Caco-2 (cell line): ENCODE measurements at places on chromosomes 11 and 22. TPM values are rescaled to one million over a fixed set of nuclear protein-coding genes. Genes with fewer than 3 reads are reported as not detected.
A peak's percentile ranks its signal among the peaks of the same experiment; 100 is the strongest.

DNA sequence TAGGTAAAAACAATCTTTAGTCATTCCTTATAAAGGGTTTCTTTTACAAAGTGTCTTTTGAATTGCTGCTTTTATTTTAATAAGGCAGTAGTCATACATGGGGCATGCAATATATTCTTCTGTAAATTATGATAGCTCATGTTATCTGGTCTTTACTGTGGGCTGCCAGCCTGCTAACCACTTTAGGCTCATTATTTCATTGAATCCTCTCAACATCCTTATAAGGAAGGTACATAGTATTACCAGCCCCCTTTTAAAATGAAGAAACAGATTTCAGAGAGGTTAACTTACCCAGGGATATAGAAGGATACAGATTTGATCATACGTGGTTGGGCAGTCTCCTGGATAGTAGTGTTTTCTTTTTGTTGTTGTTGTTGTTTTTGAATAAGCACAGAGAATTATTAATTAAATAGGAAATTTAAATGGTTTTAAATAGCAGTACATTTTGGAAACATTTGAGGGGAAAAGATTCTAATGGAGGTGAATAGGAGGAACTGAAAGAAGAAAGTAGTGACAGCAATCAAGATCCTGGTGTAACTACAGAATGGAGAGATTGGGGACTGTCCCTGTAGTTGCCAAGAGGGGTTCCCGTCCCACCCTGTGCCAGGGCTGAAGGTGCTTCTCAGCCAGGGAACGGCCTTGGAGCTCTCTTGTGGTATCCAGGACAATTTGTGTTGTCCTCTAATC, 21.0 kb downstream of the SPECC1L start:
- H3K4me3 ChIP-seq = no peak overlapping the region
- peaks cover 4% of the 10 kb centered on the region for H3K4me1 ChIP-seq
- no peak overlapping the region for H3K27ac ChIP-seq
- H3K27me3 ChIP-seq = no peaks in the 10 kb centered on the region
- no peak for DNase-seq

DNA sequence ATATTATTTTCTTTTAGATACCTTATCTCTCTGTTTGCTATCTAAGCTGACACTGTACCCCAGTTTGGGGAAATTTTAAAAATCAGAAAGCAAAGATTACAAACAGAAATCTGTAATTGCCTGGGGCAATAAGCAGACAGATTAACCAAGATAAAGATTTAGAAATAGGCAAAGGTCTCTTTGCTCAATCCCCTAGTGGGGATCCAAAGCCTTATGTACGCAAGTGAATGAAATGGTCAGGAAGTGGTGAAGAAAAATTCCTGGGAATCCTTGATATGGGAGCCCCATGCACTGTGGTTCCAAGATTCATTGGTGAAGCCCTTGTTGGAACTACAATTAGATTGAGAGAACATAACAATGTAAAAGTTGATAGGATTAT, 139.5 kb upstream of the GUCY1A2 start:
- H3K27ac ChIP-seq = peak overlapping the region; percentile 23
- H3K36me3 ChIP-seq = no peaks in the 10 kb centered on the region
- peak; percentile 45 for DNase-seq
- no peak overlapping the region for H3K4me3 ChIP-seq
- no peaks in the 10 kb centered on the region for H3K27me3 ChIP-seq

DNA sequence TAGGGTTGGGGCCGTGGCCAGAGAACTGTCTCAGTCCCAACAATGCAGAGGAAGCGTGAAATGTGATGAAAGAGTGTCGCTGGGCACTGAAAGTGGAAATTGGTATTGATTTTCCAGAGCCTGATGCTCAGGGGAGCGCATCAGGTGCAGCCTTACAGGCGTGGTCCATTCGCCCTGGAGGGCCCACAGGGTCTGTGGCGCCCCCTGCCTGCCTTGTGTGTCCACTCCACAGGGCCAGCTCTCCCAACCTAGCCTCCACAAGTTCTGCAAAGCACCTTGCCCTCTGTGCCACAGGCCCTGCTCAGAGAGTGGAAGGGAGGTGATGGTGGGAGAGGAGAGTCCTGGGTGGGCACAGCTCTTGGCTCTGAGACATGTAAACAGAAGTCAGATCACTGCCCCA, 54.9 kb upstream of the LMO1 start:
- no peak overlapping the region for H3K27ac ChIP-seq
- no peaks in the 10 kb centered on the region; the same call in none of the 2 replicates for H3K27me3 ChIP-seq
- H3K4me1 ChIP-seq = no peaks in the 10 kb centered on the region
- no peak for DNase-seq
- no peaks in the 10 kb centered on the region for H3K36me3 ChIP-seq

DNA sequence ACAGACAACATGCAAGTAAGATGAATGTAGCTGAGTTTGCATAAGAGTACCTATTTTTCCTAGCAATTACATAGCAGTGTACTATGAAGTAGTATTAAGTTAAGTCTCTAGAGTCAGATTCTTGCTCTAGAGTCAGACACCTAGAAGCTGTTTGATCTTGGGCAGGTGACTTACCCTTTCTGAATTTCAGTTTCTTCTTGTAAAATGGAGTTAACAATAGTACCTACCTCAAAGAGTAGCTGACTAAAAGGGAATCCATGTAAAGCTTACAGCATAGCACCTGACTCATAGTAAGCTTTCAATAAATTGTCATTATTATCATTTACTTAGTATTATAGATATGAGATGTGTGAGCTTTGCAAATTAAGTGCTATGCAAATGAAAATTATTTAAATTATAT, 47.8 kb upstream of the PTPRJ start:
- no peak overlapping the region for H3K27ac ChIP-seq
- no peaks in the 10 kb centered on the region for H3K4me1 ChIP-seq
- H3K4me3 ChIP-seq = no peak overlapping the region
- H3K36me3 ChIP-seq = no peaks in the 10 kb centered on the region
- no peak for DNase-seq

DNA sequence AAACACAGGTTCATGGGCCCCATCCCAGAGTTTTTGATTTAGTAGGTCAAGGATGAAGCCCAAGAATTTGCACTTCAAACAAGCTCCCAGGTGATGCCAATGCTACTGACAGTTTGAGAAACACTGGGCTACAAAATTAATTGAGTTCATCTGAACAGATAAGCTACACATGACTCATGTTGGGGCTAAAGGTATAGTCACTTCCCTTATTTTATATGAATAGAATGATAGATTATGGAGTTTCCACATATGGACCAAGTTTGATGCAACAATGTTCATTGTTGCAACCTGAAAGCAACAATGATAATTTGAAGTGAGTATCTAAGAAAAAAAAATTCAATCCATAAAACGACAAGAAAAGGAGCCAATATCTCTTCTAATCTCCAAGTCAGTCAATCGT, 54.9 kb downstream of the SOX6 start:
- no peaks in the 10 kb centered on the region for H3K27me3 ChIP-seq
- no peak for DNase-seq
- H3K36me3 ChIP-seq = no peaks in the 10 kb centered on the region
- no peak overlapping the region for H3K4me3 ChIP-seq
- H3K27ac ChIP-seq = no peak overlapping the region

DNA sequence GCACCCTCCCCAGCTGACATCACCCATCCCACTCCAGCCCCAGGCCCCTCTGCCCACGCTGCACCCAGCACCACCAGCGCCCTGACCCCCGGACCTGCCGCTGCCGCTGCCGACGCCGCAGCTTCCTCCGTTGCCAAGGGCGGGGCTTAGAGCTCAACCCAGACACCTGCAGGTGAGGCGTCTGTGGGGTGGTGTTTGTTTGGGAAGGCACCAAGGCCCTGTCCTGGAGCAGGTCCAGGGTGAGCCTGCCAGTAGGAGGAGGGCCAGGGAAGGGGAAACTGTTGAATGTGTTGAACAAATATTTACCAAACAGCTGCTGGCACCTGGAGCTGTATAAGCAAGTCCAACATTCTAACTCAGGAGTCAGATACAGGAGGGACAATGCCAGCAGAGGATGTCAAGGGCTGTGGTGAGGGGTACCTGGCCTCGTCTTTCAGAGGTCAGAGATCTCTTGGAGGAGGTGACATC, 3.1 kb downstream of the VEGFB start:
- H3K27me3 ChIP-seq = no peaks in the 10 kb centered on the region
- H3K4me1 ChIP-seq = peaks cover 24% of the 10 kb centered on the region
- H3K4me3 ChIP-seq = no peak overlapping the region
- no peak overlapping the region for H3K27ac ChIP-seq
- no peak for DNase-seq
- H3K36me3 ChIP-seq = no peaks in the 10 kb centered on the region; the same call in 1 of the 2 replicates

GRCh38 chr22:43553451-43554258, 141.8 kb downstream of the MPPED1 start:
- no peak for DNase-seq
- no peak overlapping the region for H3K4me3 ChIP-seq
- no peaks in the 10 kb centered on the region for H3K36me3 ChIP-seq

The MYOD1 gene
- total RNA-seq = not detected in 2 replicates

The RIBC2 gene
- total RNA-seq = 11.5 and 14.1 TPM in 2 replicates

The DHCR7 gene
- total RNA-seq = 344 and 371 TPM in 2 replicates

The RASL10A gene
- 1.1 and 1.8 TPM in 2 replicates for total RNA-seq

The MAP6 gene
- 22.8 and 27.2 TPM in 2 replicates for total RNA-seq

The IGLL1 gene
- total RNA-seq = not detected in 2 replicates
